ENCODE measurements at places on chromosomes 1 and 21. TPM values are rescaled to one million over a fixed set of nuclear protein-coding genes. Genes with fewer than 3 reads are reported as not detected.

DNA sequence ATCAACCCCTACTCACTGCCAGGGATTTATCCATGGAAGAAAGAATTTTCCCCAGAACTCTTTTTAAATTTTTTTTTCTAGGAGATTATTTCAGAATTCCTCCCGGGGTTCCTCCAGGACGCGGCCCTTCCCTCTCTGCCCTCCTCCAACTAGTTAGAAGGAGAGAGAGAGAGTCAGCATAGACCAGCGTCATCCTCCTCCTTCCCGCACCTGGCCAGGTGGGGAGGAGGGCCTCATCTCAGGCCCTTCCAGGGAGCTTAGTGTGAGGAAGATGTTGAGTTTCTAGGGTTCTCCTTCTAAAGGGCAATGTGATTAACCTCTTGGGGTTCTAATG, 63.6 kb downstream of the CDK18 start:
- DNase-seq, result no peak

GRCh38 chr1:242731446-242731845, 206.9 kb upstream of the PLD5 start:
- DNase-seq, result no peak

- no peak for DNase-seq
These were observed 226.0 kb upstream of the KAZN start for GRCh38 chr1:14372526-14372925.

DNA sequence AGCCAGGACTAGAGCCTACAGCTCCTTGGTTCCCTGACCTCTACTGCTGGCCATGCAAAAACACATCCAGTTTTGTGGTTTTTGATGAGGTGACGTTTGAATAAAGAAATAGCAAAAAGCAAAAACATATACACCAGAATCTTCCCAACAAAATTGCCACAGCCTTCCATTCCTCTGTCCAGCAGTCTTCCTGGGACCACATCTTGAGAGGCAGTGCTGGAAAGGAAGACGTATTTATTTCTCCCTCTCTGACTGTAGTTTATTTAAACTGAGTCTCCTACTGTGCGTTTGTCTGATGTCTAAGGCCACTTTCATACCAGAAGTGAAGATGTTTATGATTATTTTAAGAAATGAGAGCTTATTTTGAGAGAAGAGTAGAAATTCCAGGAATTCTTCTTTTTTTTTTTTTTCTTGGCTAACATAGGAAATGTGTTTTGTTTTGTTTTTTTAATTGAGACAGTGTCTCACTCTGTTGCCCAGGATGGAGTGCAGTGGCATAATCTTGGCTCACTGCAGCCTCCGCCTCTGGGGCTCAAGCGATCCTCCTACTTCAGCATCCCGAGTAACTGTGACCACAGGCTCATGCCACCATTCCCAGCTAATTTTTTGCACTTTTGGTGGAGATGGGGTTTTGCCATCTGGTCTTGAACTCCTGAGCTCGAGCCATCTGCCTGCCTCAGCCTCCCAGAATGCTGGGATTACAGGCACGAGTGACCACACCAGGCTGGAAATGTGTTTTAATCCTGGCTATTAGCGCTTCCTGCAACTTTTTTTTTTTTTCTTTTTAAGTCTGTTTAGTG, 118.5 kb downstream of the ITSN1 start:
- DNase-seq, result no peak

DNA sequence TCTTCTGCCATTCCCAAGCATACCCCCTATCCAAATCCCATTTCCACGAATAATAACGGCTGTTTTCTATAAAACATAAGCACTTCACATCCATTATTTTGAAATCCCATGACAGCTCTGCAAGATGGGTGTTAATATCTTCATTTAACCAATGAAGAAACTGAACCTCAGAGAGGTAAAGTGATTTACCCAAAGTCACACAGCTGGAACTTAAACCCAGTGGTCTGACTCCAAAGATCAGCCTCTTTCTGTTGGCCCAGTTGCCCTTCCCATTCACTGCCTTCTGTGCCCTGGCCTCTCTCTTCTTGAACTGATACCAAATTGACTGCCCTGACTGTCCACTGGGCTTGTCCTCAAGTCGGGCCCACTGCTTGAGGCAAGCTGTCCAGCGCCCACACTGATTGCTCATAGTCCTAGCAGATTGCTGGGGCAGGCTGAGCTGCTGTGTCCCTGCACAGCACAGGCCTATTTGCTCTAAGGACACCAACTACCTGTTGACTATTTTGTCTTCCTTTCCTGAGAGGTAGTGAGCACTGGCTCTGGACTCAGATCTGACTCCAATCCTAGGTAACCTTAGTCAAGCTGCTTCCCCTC, 19.3 kb downstream of the TAL1 start:
- DNase-seq, result no peak

GRCh38 chr21:42039470-42039901, 29.3 kb upstream of the ZBTB21 start:
- peak; percentile 49 for DNase-seq

DNA sequence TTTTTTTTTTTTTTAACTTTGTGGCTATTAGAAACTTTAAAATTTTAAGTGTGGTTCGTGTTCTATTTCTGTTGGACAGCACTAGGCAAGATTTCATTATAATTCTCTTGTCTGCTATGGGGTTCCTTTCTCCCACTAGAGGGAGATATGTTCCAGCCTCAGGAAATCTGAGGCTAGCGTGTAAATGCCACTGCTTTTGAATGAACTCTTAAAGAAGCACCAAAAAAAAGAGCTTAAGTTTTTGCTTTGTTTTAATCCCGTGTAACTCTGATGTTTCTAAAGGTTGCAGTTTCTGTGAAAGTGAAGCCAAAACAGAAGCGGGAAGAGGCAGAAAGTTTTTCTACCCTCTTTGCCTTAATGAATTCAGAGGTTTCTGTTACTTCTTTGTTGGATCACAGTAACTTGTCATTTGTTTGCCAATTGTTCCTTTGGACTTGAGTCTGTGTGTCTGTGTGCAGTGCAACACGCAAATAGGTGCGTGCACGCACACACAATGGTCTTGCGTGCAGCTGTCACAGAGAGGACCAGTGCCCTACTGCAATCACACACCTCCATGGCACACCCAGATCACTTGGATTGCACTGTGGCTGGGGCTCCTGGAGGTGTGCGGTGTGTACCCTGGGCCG, 32.3 kb downstream of the HHAT start:
- DNase-seq, result no peak

DNA sequence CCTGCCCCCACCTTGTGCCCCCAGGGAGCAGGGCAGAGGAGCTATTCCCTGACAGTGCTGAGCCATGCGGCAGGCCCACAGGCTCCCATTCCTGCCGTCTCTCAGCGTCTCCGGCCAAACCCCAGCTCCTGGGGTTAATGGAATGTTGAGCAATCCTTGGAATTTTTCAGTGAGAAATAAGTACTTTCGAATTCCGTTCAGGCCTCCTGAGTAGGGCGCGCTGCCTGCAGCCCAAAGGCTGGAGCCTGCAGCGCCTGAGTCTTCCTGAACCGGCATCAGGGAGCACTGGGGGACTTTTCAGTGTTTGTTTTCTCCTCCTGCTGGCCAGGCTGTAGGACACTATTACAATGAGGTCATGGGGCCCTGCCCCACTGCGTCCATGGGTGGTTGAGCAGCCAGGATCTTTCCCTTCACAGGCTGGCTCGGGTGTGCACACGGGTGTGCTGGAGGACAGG, 33.3 kb upstream of the CSF1 start:
- peak; percentile 72 for DNase-seq

GRCh38 chr1:90509225-90510048, 207.7 kb downstream of the BARHL2 start:
- DNase-seq, result no peak

DNA sequence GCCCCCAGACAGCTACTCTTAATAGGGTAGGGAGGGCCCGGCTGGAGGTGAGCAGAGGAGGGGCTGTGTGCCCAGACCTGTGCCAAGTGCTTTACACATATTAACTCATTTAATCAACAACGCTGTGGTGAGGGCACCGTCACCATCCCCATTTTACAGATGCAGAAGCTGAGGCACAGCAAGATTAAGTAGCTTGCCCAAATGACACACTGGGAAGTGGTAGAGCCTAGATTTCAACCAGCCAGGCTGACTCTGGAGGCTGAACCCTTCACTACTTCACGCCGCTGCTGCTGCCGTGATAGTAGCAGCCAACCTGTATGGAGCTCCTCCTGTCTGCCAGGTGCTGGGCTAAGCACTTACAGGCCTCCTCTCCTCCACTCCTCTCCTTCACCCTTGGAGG, 127.2 kb downstream of the PTPRU start:
- DNase-seq, result no peak

DNA sequence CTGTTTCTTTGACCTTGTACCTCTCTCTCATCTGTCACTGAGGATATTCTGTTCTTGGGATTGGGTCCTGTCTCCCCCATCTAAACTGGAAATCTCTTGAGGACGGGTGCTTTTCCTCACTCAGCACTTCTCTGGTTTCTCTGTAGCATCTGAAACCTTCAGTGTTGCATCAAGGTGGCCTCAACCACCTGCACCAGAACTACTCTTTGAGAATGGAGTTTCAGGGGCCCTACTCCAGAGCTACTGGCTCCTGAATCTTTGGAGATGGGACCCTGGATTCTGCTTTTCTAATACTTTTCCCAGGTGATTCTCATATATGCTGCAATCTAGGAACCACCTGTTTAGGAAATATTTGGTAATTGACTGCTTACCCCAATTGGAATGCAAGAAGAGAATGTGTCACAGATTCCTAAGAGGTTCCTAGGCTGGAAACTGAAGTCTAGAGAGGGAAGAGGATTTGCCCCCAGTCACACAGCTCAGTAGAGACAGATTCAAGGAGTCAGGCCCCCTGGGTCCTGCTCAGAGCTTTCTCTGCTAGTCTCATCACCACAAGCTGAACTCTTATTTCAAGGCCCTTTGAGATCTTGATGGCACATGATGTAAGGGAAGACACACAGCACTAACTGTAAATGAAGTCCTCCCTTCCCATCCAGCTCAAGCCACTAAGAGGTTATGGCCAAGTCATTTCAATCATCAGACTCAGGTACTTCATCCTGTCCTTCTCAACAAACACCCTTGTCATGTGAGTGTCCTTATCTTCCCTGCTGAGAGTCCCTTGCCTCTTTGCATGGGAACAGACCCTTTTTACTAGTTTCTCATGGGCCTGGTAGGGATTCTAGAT, 48.7 kb downstream of the EIF2D start:
- no peak for DNase-seq

GRCh38 chr1:210857705-210858104, 276.2 kb downstream of the KCNH1 start:
- DNase-seq, result no peak

GRCh38 chr1:51728611-51729155, 111.8 kb downstream of the OSBPL9 start:
- no peak for DNase-seq

- no peak for DNase-seq
These were observed 15.9 kb upstream of the RNF187 start for GRCh38 chr1:228471154-228471761.

GRCh38 chr21:36910581-36911307, 55.7 kb downstream of the HLCS start:
- DNase-seq, result no peak

DNA sequence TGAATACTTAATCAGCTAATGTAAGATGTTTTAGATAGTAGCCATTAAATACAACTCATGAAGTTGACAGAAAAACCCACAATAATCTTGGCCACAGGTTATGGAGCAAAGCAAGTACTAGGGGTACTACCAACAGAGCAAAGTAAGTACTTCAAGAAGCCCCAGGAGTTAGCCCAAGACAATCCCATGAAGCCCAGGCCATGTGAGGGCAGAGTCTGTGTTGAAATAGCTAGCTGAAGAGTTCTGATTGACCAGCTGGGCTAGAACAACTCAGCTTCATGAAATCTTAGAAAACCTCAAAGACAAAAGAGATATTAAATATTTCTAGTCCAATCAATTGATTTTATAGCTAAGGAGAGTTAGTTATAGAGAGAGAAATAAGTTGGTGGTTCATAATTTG, 212.9 kb upstream of the HOOK1 start:
- DNase-seq, result no peak

GRCh38 chr1:55272994-55273393, 57.8 kb upstream of the USP24 start:
- no peak for DNase-seq

GRCh38 chr1:225470211-225471108, 42.6 kb upstream of the LBR start:
- DNase-seq, result no peak

DNA sequence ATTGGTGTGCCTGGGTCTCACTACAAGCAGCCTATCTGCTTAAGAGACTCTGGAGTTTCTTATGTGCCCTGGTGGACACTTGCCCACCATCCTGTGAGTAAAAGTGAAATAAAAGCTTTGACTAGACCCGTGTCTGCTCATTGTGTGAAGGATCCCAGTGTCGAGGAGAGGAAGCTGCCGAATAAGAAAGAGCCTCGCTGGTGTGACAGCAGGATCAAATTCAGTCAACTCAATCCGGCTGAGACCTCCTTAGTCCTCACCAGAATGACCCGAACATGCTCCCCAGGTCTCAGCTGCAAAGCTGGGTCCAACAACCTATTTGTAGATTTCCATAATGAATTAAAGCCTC, 14.8 kb downstream of the CD2 start:
- DNase-seq, result no peak

DNA sequence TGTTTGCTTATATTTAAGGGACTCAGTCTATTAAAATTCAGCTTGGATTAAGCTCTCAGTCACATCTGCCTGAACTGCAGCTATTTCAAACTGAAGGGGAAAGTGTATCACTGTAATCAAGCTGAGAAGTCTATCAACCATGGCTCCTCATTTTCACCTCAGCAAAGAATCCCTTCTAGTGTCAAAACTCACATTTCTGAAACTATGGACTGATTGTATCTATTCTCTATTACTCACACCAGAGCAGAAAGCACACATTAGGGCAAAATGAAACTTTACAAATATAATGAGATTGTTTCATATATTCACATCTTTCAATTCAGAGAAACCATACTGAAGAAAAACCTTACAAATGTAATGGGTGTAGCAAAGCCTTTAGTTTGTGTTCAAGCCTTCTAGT, 14.6 kb upstream of the C1orf146 start:
- no peak for DNase-seq

- DNase-seq, result no peak
These were observed 19.0 kb downstream of the CRYZ start for GRCh38 chr1:74713849-74714248.

TRIM67 gene
- total RNA-seq, result not detected

MATN1 gene
- total RNA-seq, result not detected

TMPRSS2 gene
- 87.7 TPM for total RNA-seq

SPATA21 gene
- total RNA-seq, result not detected

OSCP1 gene
- total RNA-seq, result 17.1 TPM

MPZ gene
- total RNA-seq, result 4.0 TPM

BTBD8 gene
- total RNA-seq, result 5.5 TPM

PKP1 gene
- 2.2 TPM for total RNA-seq

NHLH1 gene
- total RNA-seq, result 0.15 TPM

SLAMF7 gene
- 7.9 TPM for total RNA-seq

IL23R gene
- 0.18 TPM for total RNA-seq

CSF1 gene
- total RNA-seq, result 64.3 TPM

LRRC7 gene
- total RNA-seq, result not detected

MRPL24 gene
- 43.7 TPM for total RNA-seq

IGFN1 gene
- 0.18 TPM for total RNA-seq

CTSK gene
- total RNA-seq, result 29.4 TPM

AQP10 gene
- total RNA-seq, result 0.47 TPM

PHC2 gene
- total RNA-seq, result 105 TPM

ESRRG gene
- 1.9 TPM for total RNA-seq
